ENCODE measurements at places on chromosomes 3 and 15. TPM values are rescaled to one million over a fixed set of nuclear protein-coding genes. Genes with fewer than 3 reads are reported as not detected.

The ALDH1L1 gene
- not detected for total RNA-seq

- no peak for DNase-seq
Observed at GRCh38 chr3:192001218-192001617, 540.3 kb downstream of the PYDC2 start.

The PKM gene
- total RNA-seq: 3,859 TPM

GRCh38 chr3:15385901-15386653 lies 41.3 kb downstream of the METTL6 start:
- no peak for DNase-seq

GRCh38 chr3:127747751-127748521 lies 74.4 kb downstream of the MGLL start:
- DNase-seq: peak; percentile 95

GRCh38 chr15:32688151-32688639 lies 29.6 kb upstream of the GREM1 start:
- peak; percentile 41 for DNase-seq

DNA sequence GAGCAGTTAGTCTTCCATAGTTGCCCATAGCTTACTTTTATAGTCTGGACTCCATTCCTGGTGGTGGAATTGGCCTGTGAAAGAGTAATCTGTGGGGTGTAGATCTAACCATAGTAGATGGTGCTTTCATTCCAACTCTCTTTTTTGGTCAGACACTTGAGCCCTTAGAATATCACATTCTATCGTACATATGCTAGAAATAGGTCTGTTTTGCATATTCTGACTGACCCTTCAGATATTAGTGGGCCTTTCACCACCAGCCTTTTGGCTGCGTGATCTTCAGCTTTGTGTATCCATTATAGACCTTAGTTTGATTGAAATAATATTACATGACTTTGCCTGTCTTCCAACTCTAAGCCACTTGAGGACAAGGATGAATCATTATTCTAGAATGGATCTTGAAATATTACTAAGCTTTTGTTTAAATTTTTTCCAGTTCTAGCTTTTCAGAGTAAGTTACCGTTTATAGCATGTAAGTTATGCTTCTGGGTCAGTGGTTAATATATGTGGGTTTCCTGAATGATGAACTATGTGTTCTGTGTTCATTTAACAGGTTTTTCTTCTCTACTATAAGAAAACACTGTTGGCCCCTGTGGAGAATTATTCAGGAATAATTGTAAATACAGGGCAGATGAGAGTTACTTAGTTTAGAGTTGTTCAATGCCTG lies 8.7 kb downstream of the RAB7A start:
- no peak for DNase-seq

The SLC7A14 gene
- total RNA-seq: 6.8 TPM

The CLDN16 gene
- under 0.01 TPM for total RNA-seq

- DNase-seq: no peak
Observed at GRCh38 chr15:51077221-51078153, 17.2 kb downstream of the TNFAIP8L3 start.
